ENCODE measurements at places on chromosomes 5 and 9.

GRCh38 chr5:113027015-113027414 is 50.4 kb downstream of the DCP2 start:
- no peak for DNase-seq

- no peak for DNase-seq
Observed at GRCh38 chr5:82793808-82794419, 283.3 kb downstream of the TMEM167A start.

- DNase-seq: no peak
Observed at GRCh38 chr9:136088939-136089696, 6.0 kb downstream of the NACC2 start.

DNA sequence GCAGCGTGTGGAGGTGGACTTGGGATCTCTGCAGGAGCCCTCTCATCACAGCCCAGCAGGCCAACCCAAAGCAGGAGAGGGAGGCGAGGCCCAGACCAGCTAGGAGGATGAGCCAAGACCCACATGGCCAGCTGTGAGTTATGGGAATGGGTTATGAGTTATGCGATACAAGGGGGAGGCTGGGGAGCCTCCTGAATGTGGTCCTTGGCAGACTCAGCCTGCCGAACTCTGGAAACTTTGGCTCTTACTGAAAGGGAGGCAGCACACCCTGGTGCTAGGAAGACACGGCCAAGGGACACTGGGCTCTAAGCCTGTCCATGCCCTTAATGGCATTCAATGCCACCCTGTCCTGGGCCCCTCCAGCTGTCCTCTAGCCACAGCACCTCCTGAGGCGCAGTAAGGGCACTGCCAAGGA is 7.7 kb upstream of the VAV2 start:
- DNase-seq: no peak

- DNase-seq: no peak
Observed at GRCh38 chr5:110754181-110754580, 15.4 kb downstream of the SLC25A46 start.

DNA sequence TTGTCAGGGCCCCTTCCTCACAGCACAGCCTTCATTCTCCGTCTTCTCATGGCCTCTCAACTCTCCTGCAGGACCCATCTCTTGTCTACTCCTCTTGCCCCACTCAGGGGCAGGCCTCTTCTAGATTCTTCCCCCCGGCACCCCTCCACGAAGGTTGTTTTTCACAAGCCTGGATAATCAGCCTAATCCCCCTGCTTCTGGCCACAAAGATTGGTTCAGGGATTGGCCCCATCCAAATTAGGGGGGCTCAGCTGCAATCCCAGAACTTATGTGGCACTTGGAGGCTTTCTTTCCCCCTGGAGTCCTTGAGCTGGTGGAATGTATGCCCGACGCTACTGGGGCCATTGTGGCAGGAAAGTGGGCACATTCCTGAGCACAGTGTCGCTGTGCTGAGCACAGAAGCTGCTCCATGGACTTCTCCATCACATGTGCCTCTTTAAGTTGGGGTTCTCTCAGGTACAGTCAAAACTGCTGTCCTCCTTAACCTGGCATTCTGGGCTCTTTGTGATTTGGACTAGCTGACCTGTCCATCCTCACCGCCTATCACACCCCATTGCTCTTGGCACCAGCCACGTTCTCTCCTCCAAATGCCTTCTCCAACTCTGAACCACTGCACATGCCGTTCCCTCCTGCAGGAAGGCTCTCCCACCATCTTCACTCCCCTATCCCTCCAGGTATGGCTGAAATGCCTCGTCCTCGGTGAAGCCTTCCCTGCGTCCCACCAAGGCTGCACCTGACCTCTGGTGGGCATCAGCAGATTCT is 66.8 kb upstream of the RNF130 start:
- DNase-seq: no peak

- no peak for DNase-seq
Observed at GRCh38 chr9:124482431-124483031, 24.7 kb downstream of the NR5A1 start.

DNA sequence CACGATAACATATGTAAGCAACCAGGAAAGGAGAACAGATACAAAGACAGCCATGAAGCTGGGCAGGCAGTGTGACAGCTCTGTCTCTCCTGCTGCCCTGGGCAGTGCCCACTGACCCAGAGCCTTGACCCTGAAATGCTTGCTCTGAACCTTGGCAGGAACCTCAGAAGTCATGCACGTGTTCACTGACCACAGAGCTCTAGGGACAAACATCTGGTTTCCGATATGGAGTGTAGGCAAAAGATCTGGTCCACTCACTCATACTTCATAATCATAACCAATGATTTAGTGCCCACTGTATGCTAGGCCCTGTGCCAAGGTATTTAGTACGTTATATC is 102.6 kb downstream of the FSTL4 start:
- no peak for DNase-seq

- no peak for DNase-seq
Observed at GRCh38 chr5:179954434-179954833, 46.7 kb upstream of the TBC1D9B start.

GRCh38 chr9:105168870-105169319 is 75.6 kb upstream of the SLC44A1 start:
- no peak for DNase-seq

DNA sequence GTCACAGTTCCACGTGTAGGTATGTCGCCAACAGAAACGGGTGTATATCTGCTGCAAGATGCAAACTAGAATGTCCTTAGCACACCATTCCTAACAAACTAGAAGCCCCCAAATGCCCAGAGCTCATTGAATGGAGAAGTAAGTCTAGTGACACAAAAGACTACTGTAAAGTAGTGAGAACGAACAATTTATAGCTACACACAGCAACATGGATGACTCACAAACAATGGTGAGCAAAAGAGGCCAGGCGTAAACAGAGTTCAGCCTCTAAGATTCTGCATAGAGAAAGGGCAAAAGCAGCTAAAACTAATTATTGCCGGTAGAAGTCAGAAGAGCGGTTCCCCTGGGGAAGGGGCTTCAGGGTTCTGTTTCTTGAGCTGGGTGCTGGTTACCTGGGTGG is 74.7 kb downstream of the AMBP start:
- DNase-seq: no peak
